ENCODE measurements at places on chromosomes 4 and X.

DNA sequence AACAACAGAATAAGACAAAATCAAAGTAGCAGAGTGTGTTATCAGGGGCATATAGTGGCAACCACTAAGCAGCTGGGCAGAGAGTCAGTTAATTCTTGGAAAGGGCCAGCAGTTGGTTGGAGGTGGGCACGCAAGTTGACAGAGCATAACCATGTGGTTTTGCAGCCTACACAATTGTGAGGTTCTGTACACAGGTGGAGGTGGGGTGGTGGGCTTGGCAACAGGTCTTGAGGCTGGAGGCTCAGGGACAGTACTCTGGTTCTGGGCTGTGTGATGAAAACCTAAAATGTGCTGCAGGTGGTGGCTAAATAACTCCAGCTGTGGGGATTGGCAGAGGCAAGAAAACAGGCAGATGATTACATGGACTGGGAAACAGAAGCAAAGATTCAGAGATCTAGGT is 1112.7 kb downstream of the PDHA2 start:
- DNase-seq: no peak

DNA sequence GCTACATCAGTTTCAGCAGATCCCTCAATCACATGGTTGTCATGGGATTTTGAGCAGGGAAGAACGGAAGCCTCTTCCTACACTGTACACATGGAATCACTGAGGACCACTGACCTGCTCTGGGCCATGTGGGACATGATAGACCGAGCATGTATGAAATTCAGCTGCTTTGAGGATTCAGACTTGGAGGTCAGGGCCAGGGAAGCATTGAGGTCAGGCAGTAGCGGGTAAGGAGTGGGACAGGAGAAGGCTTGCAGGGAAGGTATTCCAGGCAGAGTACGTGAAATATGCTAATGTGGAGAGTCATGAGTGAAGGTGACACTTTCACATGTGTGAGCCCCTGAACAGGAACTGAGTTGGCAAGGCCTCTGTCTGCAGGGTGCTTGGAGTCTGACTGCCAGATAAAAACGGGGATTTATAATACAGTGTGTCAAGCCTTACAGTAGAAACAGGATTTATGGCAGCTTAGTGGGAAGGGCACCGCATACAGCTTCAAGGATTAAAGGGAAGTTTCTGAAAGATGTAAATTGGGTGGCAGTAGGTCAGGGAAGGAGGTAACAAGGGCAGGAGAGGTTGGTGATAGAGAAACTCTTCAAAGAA is 111.7 kb downstream of the STK32B start:
- DNase-seq: no peak

DNA sequence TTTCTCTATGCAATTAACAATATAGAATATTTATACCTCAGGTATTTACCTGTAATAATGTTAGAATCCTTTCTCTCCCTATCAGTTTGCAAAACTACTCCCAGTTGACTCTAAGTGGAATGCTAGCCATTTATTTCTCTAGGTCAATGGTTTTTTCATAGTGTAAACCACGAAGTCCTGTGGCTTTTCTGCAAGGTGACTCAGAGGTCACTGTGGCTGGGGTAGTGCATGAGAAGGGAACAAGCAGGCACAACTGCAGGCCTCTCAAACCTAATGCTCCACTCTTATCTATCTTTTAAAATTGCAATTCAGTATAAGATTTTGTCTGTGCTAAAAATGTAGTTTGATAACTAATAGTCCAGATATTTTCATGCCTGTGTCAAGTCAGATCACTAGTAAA is 159.4 kb downstream of the ANTXR2 start:
- peak; percentile 6 for DNase-seq

DNA sequence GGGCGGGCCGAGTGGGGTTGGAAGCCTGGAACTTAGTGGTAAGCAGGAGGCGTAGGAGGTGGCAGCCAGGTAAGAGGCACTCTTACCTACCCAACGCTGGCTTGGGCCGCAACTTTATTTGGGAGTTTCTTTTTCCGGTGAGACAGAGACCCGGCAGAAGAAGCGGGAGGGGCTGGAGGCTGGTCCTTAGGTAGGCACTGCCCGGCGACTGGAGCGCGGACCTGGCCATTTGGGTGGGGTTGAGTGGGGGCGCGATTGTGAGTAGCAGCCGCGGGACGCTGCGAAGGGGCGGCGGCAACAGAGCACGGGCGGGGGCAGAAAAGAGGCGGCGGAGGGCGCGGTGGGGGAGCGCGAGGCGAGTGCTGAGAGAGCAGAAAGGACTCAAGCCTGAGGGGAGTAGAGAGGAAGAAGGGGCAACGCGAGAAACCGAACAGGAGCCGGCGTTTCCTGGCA is 334 bp upstream of the POU4F2 start:
- no peak for DNase-seq

DNA sequence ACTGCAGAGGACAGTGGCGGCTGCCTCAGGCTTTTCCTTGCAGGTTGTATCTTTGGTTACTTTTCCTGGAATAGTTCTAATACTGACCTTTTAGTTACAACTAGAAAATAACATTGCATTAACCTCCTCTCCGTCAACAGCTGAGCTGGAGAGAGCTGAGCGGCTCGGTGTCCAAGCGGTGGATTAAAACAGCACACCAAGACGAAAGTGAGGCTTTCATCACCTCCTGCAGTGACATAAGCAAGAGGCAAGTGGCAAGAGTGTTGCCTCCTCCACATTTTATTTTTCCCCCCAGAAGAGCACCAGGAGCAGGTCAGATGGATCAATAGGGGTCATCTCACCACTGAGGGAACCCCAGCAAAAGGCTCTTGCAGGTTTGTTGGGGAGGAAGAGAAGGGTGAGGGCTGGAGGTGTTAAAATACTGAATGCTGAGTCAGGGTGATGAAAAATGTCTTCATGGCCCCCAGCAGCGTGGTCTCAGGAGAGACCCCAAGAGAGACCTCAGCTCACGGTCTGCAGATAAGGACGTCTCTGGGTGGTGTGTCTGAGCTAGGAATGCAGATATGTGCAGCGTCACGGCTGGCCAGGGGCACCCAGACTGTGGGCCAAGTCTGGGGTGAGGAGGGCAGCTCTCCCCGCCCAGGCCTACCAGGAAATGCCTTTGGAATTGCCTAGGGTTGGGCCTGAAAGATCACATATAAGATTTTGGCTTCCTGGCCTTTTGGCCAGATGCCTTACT is 50.3 kb downstream of the CASP3 start:
- DNase-seq: no peak

DNA sequence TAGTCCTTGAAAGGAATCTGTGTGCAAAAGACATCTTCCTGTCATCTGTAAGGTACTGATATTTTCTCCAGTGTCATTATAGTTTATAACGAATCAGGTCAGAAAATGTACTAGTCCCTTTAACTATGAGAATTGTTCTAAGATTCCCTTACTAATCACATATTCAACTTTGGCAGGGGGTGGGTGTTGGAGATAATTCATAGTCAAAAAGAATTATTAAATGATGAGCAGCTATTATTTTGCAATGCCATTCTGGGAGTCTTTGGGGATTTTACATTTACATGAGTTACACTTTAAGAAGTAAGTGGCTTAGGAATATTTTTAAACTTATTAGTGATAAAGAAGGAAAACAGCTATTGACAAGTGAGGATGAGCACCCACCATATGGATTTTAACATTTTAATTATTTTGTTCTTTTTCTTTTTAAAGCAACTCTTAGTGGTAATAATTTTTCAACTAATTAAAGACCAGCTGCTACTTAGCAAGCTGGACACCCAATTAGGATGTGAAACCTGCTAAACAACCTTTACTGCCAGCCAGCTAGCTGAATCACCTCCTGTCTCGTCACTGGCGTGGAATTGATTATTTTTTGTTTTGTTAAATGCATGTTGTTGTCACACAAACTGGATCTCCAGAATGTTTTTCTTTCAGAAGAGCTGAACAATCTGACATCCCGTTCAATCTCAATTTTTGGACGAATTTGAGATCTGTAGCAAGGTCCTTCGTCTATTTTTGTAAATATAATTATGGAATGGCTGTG is 219.2 kb downstream of the ARAP2 start:
- DNase-seq: no peak

DNA sequence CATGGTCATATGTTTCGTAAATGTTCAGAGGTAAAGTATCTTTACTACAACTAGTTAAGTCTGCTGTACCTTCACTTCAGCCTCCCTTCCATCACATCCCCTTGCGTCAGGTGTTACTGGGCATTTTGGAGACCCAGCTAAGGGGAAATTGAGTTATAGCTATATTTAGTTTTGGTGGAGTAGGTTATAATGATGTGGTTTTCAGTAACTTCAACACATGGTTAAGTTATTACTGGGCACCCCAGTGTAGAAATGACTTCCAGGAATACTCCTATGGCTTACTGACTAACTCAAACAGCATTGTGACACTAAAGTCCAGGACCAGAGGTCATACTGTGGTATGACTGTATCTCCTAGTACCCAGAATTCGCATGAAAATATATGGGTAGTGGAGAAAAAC is 23.4 kb upstream of the ACSL1 start:
- DNase-seq: no peak

DNA sequence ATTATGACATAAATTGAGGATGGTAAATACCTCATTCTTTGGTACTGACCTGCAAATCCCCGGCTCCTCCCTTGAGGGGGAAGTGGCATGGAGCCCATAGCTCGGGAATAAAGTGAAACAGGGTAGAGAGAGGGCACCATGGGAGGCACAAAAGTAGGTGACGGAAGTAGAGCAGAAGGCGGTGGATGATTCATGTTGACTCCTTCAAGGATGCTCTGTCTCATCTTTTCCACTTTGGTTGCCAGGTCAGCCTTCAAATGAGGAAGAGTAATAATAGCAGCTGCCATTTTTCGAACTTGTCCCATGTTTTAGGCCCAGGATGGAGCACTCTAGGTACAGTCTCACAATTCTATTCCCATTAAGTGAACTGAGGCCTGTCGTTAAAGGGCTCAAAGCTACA is 41.4 kb upstream of the PHF8 start:
- no peak for DNase-seq

DNA sequence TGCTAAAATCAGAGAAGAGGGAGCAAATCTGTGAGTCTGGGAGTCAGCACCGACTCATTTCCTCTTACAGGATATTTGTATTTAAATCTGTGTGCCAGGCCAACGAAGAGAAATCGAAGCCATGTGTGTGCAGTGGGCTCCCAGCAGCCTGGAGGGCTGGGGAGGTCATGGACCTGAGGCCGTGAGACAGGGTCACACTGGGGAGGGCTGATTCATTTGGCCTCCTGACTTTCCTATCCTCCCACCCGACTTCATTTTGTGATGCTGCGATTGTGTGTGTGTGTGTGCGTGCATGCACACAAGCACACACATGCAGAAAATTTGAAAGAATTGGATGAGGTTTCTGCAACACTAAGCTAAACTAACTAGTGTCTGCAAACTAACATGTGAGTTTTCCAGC is 48.7 kb upstream of the STX18 start:
- DNase-seq: no peak
